ENCODE measurements at places on chromosomes 3 and 15.

DNA sequence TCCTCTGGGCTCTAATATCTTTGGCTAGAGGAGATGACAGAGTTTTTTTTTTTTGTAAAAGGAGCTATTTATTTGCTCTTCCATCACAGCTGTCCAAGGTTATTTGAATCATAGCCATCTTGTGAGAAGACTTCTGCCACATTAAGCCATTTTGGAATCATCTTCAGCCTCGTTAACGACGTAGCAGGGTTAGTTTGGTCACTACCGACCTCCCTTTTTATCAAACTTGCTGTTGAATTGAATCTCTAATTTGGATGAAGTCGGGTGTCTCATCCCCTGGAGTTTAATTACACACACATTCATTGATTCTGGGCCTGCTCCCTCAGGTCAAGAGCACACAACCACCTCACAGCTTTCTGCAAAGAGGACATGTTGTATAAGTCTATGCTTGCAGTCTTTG is 238.7 kb downstream of the CPNE4 start:
- DNase-seq, result no peak

- no peak for DNase-seq
These were observed 31.8 kb downstream of the GPR171 start for GRCh38 chr3:151171145-151171757.

DNA sequence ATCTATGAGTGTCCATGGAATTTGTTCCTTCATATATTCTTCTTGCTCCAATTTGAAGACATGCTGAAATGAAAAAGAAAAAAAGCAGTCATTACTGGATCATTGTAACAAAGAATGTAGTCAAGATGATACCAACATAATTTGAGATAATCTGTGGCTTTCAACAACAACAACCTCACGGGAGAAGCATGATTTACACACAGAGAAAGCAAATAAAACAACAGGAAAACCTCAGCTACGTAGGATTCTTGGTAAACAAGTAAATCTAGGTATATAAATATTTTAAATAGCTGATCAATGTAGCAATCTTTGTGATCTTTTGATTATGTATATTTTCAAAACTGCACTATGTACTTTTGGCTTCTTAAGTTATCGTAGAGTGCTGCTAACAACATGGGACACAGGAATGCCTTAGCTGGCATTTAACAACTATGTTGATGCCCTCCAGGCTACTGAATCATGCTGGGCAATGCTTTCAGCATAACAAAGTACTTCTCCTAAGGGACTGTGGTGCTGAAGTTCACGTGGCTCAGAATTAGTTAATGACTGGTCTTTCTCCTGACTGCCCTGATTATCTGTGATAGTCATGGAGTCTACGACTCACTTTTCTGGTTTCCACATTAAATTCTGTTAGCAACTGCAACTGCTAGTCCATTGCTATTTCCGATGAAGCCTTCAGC is 96.5 kb upstream of the MYO5C start:
- peak; percentile 69 for DNase-seq

- no peak for DNase-seq
These were observed 464.9 kb downstream of the TAFA4 start for GRCh38 chr3:68467465-68467864.

GRCh38 chr15:101689901-101690300 is 34.4 kb downstream of the TARS3 start:
- peak; percentile 33 for DNase-seq

- no peak for DNase-seq
These were observed 68.9 kb downstream of the THBS1 start for GRCh38 chr15:39649757-39650156.

DNA sequence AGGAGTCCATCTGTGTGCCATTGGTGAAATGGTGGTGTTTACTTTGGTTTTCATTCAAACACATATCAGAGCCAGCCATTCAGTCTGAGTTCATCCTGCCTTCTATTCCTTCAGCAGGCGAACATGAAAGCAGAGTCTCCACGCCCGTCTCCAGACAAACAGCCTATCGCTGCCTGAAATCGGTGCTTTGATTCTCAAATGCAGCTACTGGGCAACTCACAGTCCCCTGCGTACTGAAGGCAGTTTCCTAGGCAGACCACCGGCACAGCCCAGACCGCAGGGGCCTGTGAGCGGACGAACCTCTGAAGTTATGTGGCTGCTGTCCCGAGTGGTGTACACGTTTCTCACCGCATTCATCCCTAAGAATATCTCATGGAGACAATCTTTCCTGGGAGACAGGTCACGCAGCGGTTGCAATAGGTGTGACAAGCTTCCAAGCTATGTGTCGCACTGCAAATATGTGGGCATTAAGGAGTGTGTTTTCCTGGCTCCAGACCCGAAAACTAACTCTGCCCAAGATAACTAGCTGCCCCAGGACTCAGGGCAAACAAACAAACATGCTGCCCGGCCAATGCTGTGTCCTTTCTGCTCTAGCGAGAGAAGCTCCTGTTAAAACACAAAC is 16.9 kb upstream of the RYR3 start:
- DNase-seq, result no peak

GRCh38 chr15:100457201-100457600 is 71.5 kb downstream of the CERS3 start:
- no peak for DNase-seq

DNA sequence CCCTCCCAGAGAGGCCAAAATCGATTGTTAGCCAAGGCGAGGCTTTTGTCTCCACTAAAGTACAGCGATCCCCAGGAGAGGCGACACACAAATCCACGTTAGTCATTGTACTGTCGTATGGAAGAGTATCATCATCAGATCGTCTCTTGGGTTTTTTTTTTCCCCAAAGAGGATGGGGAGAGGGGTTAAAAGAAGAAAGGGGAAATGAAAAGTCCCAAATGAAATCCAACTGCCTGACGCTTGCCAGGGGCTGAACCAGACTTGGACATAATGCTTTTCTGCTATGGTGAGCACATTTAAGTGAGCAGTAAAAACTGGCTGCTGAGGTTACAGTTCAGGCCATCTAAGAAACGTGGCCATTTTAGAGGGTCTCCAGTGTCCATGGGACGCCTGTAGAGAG is 37.9 kb upstream of the CTSH start:
- DNase-seq, result no peak

DNA sequence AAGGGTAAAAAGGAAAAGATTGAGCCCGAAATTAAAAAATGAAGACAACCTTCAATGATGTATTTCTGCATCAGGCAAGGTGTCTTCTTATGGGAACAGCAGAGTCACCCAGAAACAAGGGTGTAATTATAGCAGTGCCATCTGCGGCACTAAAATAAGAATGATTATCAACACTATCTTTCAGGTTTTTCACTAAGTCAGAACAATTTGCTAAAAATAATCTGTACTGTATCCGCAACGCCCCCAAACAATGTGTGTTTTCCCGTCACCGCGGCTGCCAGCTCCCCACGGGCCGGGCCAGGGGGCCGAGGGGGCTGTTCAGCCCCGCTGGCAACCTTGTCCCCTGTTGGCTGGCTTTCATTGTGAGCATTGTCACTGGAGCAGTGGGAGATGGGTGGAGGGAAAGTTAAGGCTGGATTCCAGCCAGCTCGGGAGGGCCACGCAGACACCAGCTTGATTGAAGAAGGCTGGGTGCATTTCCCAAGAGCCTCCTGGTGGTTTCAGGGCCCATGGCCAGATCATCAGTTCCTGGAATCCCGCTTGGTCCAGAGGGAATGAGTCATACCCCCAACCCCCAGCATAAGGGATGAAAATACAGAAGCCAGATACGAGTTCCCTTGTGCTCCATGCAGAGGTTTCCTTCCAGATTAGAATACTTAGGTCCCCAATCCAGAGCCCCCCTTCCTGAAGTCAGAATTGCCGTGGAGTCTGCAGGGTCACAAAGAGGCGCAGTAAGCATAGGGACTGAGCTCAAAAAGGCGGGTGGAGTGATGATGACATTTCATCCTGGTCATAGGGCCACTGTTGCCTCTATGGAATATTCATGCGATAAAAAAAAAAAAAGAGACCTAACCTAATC is 90.2 kb upstream of the KLF13 start:
- peak; percentile 96 for DNase-seq
